ENCODE measurements at places on chromosomes 7 and 10.

DNA sequence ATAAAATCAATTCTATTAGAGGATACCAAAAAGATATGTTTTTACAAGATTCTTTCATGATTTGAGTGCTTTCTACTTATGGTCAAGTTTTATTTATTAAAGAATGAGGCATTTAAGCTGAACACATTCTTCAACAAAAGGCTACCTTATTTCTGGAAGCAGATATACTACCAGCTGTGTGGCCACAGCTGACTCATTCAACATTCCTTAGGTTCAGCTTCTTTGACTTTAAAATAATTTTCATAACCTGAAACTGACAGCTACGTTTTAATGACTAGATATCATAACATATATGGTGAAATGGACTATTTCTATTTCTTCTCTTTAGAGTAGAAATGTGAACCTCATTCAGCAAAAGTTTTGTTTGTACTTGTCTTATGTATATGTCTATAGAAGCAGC, 414.2 kb upstream of the SEMA3C start:
- DNase-seq: no peak

DNA sequence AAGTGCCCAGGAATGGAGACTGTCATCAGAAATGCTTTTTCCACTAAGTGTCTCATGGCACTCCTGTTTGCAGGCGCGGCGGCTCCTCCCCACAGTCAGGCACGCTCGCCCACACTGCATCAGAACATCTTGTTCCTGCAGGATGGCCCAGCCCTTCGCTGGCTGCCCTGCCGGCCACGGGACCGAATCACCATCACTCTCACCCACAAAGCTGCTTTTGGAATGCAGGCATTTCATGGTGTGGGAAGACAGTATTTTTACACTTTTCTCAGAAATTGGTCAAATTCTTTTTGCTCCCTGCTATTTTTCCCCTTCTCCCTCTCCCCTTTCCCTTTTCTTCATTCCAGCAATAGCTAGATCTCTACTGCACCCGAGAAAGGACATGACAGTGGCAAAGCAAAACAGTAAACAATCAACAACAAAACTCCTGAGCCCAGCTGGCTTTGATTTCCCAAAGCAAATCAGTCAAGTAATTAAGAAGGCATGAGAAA, 176.1 kb upstream of the TNS3 start:
- no peak for DNase-seq

GRCh38 chr7:47361236-47361635, 220.7 kb downstream of the TNS3 start:
- DNase-seq: no peak

DNA sequence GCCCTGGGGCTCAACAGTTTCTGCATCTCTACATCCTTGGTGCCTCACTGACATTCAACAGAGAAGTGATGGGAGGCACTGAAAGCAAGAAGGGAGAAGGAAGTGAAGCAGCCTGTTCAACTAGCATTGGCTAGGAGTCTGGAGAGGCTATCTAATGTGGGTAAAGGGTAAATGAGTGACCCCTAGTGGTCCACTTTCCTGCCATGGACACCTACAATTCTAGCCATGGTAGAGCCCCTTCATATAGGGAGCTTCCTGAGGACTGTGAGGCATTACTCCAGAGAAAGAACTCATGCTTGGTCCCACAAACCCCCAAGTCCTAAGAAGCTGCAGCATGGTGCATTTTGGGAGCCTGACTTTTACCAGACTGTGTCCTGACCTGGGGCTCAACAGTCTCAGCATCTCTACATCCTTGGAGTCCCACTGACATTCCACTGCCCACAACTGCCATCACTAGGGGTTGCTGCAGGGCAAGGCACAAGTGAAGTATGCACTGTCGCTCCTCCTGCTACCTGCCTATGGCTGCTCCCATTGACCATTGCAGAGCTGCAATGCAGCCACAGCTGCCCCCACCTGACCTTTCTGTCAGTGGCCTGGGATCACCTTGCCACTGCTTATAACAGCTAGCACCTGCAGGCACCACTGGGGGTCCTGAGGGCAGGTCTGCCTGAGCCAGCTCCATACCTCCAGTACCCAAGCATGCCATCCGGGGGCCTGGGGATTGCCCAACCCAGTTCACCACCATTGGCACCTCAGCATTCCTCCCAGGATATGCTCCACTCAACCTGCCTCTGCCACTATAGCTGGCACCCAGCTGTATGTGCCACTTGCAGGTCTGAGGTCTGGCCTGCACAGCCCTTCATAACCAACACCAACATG, 44.1 kb upstream of the CDK6 start:
- no peak for DNase-seq

DNA sequence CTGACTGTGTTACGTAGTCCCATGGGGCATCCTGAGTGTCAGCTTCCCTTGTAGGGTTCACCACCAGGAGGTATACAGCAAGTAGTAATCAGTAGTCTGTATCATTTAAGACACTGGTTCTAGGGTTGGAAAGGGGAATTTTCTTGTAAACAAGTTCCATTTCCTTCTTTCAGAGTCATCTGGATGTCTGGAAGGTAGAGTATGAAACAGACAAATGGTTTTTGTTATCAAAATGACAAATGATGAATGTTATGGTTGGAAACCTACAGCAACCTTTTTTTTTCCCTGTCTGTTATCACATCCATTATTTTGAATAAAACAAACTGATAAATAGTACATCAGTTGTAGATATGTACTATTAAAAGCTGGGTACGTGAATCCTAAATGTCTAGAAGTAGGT, 19.1 kb downstream of the SEMA3A start:
- no peak for DNase-seq

DNA sequence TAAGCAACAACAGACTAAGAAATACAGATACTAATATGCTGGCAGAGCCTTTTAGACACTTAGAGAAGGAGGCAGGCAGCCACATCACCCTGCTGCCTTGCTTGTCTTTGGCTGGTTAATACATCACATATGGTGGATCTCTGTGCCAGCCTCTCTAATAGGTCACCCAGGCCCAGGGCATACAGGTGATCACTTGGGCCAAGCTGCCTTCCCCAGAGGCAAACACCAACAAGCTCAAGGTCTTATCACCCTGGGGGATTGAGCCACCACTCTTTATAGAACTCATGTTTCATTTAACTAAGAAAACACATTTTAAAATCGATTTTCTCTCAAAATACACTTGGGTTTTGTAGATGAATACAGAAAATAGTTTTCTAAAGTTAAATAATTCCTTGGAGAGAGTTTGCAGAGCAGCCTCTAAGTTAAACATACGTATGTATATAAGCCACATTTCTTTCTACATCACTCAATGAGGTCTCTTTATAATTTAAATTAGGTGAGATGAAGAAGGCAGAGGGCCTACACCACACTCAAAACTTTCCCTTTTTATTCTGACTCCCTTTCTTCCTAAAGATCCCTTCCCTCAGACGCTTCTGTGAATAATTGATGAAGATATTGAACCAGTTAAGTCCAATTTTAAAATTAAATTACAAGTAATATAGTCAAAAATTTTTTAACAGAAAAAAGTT, 556.8 kb upstream of the GHITM start:
- peak; percentile 3 for DNase-seq

- no peak for DNase-seq
These were observed 503.4 kb downstream of the PLXNA4 start for GRCh38 chr7:132072873-132073272.

- DNase-seq: no peak
These were observed 128.7 kb downstream of the SAMD9 start for GRCh38 chr7:92988941-92989545.

- DNase-seq: no peak
These were observed 25.0 kb downstream of the YKT6 start for GRCh38 chr7:44225566-44226395.

GRCh38 chr10:13739183-13739582, 152.4 kb downstream of the PRPF18 start:
- DNase-seq: no peak

GRCh38 chr10:34018129-34018528, 683.7 kb upstream of the NRP1 start:
- DNase-seq: no peak

GRCh38 chr10:4825868-4826791, at the start of gene AKR1E2:
Gene AKR1E2, plus strand, starts transcription at chr10:4826207. Its CDS starts 118 bp downstream, at chr10:4826325.
- peak; percentile 85 for DNase-seq

DNA sequence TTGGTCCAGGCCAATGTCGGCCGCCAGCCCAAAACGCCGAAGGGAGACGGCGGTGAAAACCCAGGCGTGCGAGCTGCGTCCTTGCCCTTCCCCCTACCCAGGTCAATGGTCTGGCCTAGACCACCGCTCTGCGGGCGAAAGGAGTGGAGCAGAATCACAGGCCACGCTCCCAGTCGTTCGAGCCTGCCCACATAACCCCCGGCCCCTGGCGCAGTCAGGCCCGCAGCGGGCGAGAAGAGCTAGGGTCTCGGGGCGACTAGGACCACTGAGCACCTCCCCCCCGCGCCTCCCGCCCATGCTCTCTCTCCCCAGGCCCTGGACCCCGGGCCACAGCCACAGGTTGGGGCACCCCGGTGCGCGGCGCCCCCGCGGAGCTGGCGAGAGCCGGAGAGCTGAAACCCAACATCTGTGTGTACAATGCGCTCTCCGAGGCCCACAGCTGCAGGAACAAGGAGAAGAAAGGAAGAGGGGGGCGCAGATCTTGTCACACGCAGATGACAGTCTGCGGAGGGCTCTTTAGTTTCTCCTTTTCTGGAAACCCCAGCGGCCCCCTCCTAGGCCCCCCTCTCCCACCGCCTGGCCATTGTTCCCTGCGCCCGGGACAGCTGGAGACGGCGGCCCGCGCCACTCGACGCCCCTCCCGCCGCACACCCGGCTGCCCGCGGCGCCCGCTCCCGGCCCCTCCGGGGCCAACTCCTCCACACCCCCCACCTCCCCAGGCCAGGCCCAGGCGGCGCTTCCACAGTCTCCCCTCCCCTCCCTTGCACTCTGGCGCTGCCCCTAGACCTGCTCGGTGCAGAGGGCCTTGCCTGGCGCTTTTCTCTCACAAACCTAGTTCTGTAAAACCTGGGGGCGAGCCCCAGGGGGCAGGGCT, 355.0 kb downstream of the DNAJB6 start:
- DNase-seq: no peak
